IPS-NIHi11 (cell line): ENCODE measurements at places on chromosomes 2 and 18.

DNA sequence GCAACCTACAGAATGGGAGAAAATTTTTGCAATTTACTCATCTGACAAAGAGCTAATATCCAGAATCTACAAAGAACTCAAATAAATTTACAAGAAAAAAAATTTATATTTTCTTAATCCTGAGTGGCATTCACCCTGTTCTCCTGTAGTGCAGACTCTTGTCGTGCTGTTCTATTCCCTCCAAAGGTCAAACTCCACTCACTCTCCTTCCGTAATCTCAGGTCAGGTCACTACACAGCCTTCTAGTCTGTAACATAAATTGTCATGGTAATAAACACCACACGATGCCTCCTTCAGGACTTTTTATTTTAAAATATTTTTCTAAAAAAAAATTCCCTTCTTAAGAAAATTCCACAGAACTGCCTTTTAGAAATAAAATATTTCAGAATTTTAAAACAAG is 417.9 kb upstream of the GCFC2 start:
- DNase-seq = no peak

DNA sequence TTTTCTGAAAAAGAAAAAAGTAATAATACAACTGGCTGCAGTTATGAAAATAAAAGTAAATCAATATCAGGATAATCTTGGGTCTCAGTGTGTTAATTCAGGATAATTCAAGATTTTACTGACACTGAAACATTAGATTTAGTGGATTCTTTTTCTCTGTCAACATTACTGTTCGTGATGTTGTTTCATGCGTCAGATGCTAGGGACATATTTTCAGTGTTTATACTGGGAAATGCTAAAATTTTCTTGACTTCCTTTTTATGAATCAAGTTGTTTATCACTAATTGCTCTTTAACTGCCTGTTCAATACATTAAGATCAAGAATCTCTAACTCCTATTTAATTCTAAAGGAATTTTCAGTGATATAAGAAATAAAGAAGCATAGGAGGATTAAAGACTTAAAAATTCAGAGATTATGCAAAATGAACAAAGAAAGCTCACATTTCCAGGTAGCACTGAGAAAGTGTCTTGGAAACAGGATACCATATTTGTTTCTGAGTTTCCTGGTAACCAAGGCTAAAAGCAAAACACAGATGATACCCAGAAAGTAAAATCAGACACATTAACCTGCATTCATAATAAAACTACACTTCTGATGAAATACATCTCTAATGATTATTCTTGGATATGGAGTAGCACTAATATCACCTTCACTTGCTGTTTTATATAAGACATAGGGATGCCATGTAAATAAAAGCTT is 174.0 kb downstream of the ARL4C start:
- no peak for DNase-seq

- peak; percentile 44 for DNase-seq
Measured at GRCh38 chr18:78813936-78814710, 165.5 kb upstream of the SALL3 start.

- DNase-seq = no peak
Measured at GRCh38 chr18:76345901-76346300, 149.1 kb downstream of the ZNF516 start.

GRCh38 chr2:64322433-64322832 is 131.5 kb upstream of the LGALSL start:
- DNase-seq = no peak

DNA sequence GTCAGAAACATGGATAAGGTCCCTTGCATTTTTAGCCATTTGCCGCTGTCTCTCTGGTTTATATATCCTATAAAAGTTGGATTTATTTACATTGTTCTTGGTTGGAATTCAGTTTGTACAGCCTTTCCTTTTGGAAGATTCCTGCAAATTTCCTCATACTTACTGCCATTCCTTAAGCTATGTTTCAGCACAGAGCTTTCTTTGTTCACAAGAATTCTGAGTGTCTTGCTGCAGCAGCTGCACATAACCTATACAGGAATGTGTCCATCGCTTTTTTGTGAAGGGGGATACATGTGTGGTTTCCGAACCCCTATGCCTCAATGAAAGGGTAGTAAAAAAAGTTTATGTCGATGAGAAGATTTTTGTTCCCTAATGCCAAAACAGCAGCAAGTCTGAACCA is 48.3 kb upstream of the CCDC68 start:
- DNase-seq = no peak

DNA sequence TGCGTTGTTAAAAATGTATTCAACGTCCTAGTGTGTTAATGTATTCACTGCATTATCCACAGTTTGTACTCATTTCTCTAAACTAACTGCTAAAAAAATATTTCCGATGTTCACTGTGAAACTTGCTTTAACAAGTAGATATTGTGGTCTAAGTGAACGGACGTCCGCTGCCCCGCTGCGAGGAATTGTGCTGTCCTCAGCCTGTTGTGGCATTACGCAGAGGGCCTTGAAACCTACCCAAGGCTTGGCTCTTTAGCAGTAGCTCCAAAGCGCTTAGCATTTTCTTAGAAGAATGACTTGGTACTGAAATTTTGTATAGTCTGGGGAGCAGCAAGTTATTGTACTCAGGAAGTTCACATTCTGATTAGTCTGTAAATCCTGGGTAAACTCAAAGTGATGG is 136.5 kb upstream of the SP5 start:
- DNase-seq = no peak

DNA sequence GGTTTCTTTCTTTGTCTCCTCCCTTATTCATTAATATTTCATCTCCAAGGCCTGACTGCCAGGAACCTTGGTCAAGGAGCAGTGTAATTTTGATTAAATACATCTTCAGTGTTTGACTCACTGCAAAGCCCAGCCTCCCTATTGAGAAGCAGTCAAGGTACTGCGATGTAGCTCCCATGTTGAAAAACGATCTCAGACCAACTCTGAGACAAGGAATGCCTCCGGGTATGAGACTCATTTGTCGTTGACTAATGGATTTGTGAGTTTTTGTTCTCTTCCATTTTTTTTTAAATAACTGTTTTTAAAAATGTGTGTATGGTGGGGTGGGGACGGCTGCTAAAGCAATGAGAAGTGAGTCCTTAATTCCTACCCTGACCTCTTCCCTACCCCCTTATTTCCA is 361.6 kb downstream of the SOX11 start:
- no peak for DNase-seq

- DNase-seq = peak; percentile 49
Measured at GRCh38 chr2:216775043-216775453, 79.7 kb upstream of the IGFBP5 start.

GRCh38 chr2:41933585-41934320 is 114.1 kb upstream of the PKDCC start:
- DNase-seq = no peak

- DNase-seq = no peak
Measured at GRCh38 chr2:217286833-217287232, 427.0 kb upstream of the TNP1 start.

- DNase-seq = no peak
Measured at GRCh38 chr2:154696810-154697417, 1.6 kb upstream of the KCNJ3 start.

DNA sequence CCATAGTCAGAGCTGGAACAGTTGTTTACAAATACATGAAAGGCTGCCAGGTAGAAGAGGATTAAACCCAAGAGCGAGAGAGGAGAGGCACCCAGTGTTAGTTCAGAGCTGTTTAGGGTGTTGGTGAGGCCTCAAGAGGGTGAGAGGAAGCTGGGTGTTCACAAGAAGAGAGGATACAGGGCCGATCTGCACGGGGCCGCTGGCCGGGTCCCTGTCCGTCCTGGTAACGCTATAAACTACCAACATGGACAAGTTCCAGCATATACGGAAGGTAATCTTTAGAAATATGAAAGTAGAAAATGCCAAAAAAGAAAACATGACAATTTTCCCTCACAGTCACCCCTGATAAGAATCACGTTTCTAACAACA is 109.7 kb downstream of the TMEM18 start:
- no peak for DNase-seq

GRCh38 chr2:216139884-216140283 is 30.7 kb downstream of the XRCC5 start:
- peak; percentile 63 for DNase-seq

DNA sequence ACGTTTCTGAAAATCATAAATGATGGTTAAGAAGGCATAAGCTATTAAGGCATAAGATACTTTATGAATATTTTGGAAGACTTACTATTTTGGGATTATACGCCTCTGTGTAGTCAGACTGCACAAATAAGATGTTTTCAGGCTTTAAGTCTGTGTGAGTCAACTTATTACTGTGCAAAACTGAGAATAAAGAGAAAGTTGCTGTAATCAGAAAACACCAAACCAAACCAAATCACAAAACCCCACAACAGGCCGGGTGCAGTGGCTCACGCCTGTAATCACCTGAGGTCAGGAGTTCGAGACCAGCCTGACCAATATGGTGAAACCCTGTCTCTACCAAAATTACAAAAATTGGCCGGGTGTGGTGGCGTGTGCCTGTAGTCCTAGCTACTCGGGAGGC is 7.7 kb downstream of the CLK1 start:
- DNase-seq = no peak

- DNase-seq = no peak
Measured at GRCh38 chr2:109676346-109676902, 62.3 kb downstream of the SOWAHC start.

GRCh38 chr2:95719473-95720060 is 127.8 kb downstream of the TRIM43 start:
- DNase-seq = no peak

DNA sequence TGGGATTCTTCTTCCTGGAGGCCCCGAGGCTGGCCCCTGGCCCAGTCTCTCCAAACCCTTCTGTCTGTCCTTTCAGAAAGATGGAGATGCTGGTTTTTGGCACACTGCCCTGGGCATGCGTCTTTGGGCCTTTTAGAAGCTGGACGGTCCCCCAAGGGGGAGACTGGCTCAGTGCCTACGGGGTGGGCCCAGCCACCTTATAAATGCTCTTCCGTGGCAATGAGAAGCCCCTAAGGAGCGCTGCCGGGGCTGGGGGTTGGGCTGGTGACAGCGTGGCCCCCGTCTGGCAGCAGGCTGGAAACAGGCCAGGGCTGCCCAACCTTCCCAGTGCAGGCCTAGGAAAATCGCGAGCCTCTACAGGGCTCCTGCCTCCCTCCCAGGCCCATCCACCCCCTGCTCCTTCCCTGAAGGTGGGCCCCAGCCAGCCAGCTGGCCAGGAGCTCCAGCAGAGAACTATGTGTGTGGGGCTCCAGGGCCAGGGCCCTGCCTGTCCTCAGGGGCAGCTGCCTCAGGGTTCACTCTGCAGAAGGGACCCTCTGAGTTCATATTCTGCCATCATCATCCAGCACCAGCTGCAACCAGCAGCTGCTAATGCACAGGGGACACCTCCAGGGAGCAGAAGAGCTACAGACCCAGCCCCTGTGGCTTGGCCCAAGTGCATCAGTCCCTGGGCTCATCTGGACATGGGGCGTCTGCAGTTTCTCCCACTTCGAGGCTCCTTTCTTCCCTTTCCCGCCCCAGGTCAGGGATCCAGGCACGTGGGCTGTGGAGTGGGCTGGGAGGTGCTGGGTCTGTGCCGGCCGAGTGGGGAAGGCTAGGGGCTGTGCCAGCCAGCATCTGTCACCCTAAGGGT is 107.6 kb upstream of the OTOS start:
- DNase-seq = no peak
